ENCODE measurements at places on chromosomes 1 and 21.

DNA sequence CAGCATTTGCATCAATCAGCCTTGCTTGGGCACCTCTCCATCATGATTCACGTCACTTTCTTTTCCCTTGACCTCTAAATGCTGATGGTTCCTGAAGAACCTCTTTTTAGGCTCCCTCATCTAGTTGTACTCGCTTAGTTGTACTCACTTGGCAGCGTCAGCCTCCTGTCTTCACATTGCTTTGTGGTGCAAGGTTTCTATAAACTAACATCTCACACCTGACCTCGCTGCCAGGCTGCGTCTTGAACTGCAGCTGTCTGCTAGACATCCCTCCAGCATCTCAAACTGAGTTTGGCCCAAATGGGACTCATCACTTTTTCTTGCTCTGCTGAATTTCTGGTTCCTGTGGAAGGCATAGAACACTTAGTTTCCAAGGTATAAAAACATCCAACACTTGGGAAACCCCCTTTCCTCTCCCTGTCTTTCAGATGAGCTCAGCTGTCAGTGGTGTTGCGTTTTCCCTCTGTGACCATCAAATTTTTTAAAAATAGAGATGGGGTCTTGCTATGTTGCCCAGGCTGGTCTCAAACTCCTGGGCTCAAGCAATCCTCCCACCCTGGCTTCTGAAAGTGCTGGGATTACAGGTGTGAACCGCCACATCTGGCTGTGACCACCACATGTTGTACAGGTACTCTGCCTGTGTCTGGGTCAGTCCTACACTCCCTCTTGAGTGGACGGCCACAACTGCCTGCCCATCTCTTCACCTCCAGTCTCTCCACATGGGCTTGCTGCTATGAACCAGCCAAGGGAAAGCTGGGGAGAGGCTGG lies 66.9 kb downstream of the SYT6 start:
- no peak for DNase-seq

GRCh38 chr1:53697721-53698383 lies 41.1 kb downstream of the GLIS1 start:
- DNase-seq, result no peak

- no peak for DNase-seq
These were observed 21.1 kb upstream of the OR10J5 start for GRCh38 chr1:159556931-159557369.

- DNase-seq, result no peak
These were observed 49.4 kb downstream of the TMCO4 start for GRCh38 chr1:19750101-19750881.

GRCh38 chr1:89203166-89203565 lies 4.4 kb upstream of the GBP4 start:
- DNase-seq, result no peak

DNA sequence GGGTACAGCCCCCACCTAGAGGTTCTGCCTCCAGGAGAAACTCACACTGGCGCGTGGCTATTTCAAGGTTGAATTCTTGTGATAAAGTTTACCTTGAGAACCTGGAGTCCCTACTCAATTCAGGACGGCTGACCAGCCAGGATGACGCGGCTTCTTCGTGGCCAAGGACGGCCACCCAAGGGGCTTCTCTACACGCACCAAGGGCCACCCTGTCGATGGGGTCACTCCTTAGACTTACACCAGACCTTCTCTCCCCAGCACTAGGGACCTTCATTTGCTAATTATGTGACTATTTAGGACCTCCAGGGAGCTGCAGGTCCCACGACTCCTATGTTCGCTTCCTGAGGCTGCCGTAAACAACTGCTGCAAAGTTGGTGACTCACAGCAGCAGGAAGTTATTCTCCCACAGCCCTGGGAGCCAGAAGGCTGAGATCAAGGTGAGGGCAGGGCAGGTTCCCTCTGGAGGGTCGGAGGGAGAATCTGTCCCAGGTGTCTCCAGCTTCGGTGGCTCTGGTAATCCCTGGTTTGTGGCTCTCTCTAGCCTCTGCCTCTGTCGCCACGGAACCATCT lies 135.9 kb downstream of the NPHP4 start:
- DNase-seq, result no peak

- no peak for DNase-seq
These were observed 9.9 kb downstream of the LMO4 start for GRCh38 chr1:87338566-87338965.

DNA sequence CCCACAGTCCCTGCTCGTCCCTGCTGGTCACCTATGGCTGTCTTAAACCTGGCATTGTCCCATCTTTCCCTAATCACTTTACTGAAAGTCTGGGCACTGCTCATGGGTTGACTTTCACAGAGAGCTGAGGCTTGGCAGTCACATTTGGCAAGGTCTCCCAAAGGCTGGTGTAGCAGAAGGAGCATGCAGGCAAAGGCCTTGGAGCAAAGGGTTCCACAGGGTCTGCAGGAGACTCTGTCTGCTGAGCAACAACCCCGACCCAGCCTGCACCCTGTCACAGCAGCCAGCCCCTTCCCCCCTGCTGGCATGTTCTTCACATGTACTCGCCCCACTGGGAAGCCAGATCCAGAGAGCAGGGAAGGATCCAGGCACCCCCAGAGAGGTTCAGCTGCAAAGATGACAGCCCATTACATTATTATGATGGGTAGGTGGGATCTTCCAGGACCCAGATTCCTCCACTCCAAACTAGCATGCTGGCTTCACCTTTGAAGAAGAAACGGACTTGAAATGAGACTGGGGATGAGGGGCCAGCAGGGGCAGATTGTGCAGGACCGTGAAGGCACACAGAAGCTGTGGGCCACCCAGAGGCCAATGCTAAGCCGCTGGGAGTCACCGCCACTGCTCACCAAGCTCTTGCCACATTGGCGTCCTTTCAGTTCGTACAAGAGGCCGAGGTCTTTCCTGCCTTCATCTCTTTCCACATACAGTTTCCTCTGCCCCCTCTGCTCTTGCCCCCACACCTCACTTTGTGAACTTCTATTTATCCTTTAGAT lies 14.2 kb upstream of the TMEM125 start:
- no peak for DNase-seq

Data from stimulated activated CD8-positive, alpha-beta memory T cell treated with anti-CD3 and anti-CD28 coated beads, Interleukin-15, amount 100 ng/mL, for 24 hours (primary cell).